ENCODE measurements at places on chromosomes 13 and 19. TPM values are rescaled to one million over a fixed set of nuclear protein-coding genes. Genes with fewer than 3 reads are reported as not detected.

DNA sequence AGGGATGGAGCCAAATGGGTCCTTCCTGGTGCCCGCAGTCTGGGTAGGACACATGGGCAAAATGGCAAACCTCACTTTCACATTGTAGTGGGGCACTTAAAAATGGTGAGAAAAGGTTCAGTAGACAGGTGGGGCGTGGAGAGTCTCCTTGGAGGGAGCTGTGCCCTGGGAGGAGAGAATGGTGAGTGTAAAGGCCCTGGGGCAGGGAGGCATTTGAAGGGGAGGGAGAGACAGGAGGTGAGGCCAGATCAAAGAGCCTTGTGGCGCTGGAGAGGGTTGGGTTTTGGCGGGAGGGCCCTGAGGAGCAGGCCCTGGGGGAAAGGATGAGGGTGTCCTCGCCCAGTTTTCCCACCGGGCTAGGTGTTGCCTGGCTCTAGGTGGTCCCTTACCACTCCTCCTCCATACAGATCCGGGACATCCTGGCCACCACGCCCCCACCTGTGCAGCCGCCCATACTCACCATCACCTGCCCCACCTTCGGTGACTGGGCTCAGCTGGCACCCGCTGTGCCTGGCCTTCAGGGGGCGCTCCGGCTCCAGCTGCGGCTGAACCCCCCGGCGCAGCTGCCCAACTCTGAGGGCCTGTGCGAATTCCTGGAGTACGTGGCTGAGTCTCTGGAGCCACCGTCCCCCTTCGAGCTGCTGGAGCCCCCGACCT is 6.3 kb downstream of the MAP1S start:
- DNase-seq: no peak

GRCh38 chr13:77040835-77041234 is 13.9 kb upstream of the FBXL3 start:
- no peak for DNase-seq

- DNase-seq: no peak
These were observed 5.5 kb downstream of the KATNAL1 start for GRCh38 chr13:30301827-30302226.

GRCh38 chr13:50831512-50831911 is 12.0 kb downstream of the DLEU7 start:
- no peak for DNase-seq

DNA sequence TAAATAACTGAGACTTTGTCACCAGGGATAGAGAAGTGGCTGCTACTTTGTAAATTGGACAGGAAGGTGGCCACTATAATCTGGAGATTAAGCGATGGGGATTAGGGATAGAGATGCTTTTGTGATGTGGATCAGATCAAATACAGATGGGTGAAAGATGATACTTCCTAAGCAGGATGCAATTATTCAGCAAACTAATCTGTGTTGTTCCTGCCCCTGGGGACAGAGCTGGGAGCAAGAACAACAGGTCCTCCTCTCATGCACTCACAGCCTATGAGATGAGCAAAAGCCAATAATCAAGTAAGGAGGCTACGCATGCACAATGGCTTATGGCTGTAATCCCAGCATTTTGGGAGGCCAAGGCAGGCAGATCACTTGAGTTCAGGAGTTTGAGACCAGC is 4.6 kb downstream of the RGL3 start:
- DNase-seq: no peak

GRCh38 chr19:52648336-52649016 is 10.3 kb upstream of the ZNF83 start:
- no peak for DNase-seq

- DNase-seq: no peak
These were observed 53.1 kb downstream of the KL start for GRCh38 chr13:33069365-33069764.

- DNase-seq: peak; percentile 99
These were observed 29.4 kb downstream of the SMIM24 start for GRCh38 chr19:3450796-3451411.

PCDH17 gene
- total RNA-seq: 0.65 TPM

CRB3 gene
- total RNA-seq: 58.9 TPM

DNA sequence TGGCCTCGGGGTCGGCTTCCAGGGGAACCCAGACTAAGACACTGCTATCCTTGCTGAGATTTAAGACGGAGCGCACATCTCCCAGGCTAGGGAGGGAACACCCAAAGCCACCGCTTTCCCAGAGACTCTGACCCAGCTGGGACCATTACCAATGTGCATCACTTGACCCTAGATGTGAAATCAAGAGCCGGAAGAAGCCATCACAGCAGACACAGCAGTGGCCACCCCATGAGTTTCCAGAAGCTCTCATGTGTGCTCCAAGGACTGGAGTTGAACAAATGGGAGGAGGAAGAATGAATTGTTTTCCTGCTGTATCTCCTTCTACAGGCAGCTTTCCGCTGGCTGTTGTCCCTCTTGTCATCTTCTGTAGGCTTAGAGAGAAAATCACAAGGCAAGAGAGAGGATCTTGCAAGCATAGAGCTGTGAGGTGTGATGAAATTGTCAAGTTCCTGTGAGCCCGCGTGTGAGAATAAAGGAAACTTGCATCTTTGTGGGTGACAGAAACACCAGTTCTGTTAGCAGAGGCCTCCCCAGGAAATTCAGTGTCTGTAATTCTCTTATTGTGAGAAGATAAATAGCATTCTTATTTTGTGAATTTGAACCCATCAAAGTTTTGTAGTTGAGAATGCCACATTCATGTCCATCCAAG is 711.8 kb downstream of the UQCRFS1 start:
- DNase-seq: no peak

GRCh38 chr13:110624766-110625756 is 9.7 kb downstream of the NAXD start:
- DNase-seq: no peak

PTH2 gene
- not detected for total RNA-seq

GRCh38 chr19:33441828-33442227 is 68.3 kb downstream of the CEBPG start:
- DNase-seq: no peak

IGFL1 gene
- not detected for total RNA-seq

GRCh38 chr13:83340170-83340569 is 542.1 kb downstream of the SLITRK1 start:
- DNase-seq: no peak

SELENOV gene
- 0.17 TPM for total RNA-seq

DNA sequence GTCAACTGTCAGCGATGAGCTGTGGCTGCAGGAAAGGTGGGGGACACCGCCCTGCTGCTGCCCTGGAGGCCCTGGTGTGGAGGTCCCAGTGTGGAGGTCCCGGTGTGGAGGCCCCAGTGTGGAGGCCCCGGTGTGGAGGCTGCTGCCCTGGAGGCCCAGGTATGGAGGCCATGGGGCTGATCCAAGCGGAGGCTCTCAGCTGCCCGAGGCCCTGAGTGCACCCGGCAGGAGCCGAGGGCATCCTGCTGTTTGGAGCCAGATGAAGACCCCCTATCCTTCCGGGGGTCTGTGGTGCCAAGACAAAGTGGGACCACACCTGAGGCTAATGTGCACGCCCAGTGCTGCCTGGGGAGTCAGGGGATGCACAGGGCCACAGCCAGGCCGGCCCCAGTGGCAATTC is 210.4 kb upstream of the SOX1 start:
- DNase-seq: no peak

- DNase-seq: no peak
These were observed 4.3 kb downstream of the DOT1L start for GRCh38 chr19:2167896-2168618.

GRCh38 chr13:76038920-76039716 is 403.0 kb downstream of the LMO7 start:
- DNase-seq: no peak

KLK3 gene
- total RNA-seq: not detected

DNA sequence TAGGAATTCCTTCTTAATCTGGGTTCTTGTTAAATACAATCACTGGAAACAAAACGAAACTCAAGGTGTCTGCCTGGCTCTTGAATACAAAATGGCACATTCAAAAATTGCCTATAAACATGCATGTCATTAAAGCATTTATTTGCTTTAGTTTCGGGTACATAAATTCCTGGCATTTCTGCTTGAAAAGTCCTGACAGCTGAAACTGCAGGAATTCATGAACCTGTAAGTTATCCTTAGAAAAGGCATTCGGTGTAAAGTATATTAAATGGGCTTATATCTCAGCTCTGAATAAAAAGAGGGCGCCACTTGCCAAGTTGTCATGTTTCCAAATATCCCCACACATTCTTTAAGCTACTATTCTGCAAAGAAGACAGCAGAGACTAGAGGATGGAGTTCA is 32.9 kb downstream of the RXFP2 start:
- no peak for DNase-seq

LAIR1 gene
- total RNA-seq: not detected

GRCh38 chr13:95745289-95745688 is 68.3 kb downstream of the DNAJC3 start:
- no peak for DNase-seq

DNA sequence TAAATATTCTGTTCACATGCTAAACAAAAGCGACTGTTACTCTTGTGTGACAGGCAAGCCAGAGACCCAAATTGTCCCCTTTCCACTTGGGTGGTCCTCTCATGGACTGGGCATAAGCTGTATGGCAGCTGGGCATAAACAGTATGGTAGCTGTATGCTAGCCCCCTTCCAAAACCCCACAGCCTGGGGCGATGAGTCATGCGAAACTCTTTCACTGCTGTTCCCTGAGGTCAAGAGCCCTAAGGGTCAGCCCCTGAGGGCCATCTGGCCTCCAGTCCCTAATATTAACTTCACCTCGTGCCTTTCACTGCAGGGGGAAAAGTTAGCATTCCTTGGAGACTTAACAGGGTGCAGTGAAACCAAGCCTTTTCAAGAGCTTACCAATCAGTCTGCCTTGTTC is 45.6 kb upstream of the ZNF562 start:
- DNase-seq: no peak

GRCh38 chr13:101399365-101399764 is 16.9 kb downstream of the NALCN start:
- no peak for DNase-seq

DNA sequence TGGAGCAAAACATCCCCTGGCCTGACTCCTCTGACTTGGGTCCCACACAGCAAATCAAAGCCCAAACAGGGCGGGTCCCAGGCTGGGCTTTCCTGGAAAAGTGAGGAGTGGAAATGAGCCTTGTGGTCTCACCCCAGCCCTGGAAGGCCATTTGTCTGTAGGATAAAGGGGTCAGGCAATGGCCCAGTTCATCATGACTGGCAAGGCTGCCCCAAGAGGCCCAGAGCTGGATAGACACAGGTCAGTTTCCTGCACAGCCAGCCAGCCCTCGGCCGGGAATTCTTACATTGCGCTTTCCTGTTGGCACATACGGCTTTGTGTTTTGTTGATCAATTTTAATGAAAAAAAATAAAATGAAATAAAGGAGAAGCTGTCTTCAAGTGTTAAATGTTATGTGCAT is 174.3 kb downstream of the TSHZ3 start:
- DNase-seq: no peak

- no peak for DNase-seq
These were observed 91.1 kb downstream of the RAB20 start for GRCh38 chr13:110470272-110471009.

DNA sequence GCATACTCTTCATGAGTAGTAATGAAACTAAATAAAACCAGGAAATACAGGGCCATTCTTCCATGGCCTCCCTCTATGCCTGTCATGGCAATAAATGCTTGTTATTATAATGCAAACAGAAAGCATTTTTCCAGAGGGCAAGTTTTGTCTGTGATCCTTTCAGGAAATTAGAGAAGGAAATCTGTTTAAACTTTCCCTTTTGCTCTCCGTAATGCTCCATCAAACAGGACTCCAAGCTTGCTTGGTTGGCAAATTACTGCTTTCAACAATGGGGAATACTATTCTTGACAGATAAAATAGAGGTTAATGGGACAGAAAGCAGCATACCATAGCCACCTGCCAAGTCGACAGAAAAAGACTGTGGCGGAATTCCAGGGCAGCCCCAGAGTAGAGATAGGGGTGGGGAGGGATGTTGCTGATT is 252.5 kb downstream of the LHFPL6 start:
- no peak for DNase-seq

- no peak for DNase-seq
These were observed 4.3 kb upstream of the ZNF813 start for GRCh38 chr19:53463263-53463662.

GRCh38 chr13:111493468-111493867 is 173.0 kb downstream of the TEX29 start:
- DNase-seq: no peak

DNA sequence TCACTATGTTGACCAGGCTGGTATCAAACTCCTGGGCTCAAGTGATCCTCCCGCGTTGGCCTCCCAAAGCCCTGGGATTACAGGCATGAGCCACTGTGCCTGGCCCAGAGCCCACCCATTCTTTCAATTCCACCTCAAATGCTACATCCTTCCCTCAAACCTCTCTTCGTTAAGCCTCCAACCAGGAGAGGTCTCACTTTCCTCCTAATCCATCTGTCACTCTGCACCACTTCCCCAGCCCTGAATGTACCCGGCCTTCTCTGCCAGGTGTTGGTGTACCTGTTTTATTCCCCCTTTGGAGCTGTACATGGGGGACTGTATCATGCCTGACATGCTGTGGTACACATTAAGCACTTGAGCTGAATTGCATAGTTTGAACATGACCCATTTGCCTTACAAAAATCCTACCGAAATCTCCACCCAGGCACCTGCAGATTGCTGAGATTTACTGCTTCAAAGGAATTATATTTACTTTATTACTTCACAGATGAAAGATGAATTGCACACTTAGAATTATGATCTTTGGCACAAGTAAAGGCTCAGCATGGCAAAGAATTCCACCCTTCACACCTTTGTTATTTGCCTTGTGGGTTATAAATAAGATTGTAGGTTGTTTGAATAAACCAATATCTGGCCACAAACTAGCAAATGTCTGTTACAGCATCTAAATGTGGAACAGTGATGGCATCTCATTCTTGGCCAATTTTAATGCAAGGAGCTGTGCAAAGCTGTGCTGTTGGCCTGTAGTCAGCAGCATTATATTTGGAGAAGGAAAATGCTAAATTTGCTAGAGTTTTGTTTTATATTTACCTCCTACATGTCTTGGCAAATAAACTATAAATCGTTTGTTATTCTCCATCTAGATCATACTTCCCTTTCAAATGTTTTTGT is 15.6 kb upstream of the WASF3 start:
- no peak for DNase-seq

- DNase-seq: no peak
These were observed 672.4 kb upstream of the MIR17HG start for GRCh38 chr13:90675129-90675528.

- no peak for DNase-seq
These were observed 5.9 kb downstream of the MAST1 start for GRCh38 chr19:12843999-12844732.

DNA sequence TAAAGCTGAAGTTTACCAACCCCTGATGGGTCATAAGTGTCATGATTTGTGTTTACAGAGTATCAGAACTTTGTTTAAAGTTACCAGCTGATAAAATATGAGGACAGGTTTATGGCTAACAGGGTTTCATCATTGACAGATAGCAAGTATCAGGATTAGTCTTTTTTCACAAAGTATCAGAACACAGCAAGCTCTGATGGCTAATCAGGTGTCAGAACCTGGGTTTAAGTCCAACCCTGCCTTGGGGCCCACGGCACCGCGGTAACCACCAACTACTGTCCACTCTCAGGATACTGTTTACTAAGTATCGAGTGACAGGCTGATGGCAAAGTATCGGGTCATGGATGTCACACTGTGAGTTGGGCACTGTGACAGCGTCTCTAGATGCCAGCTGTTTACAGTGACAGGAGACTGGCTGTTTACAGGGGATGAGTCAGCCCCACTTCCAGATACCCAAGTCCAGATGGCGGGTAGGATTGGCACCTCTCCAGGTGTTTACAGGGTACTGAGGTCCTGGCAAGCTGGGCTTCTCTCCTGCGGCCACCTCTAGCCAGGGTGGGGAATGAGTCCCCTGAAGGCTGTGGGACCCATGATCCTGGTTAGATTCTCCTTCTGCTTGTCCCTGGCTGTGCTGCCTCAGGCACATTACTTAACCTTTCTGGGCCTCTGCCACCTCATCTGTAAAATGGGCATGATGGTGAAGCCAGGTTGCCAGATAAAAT is 21.8 kb downstream of the ARRDC2 start:
- DNase-seq: no peak

LRRC4B gene
- 0.07 TPM for total RNA-seq

Data from epithelial cell of proximal tubule (primary cell).